GM03348 (cell line): ENCODE measurements at places on chromosomes 13 and 19.

DNA sequence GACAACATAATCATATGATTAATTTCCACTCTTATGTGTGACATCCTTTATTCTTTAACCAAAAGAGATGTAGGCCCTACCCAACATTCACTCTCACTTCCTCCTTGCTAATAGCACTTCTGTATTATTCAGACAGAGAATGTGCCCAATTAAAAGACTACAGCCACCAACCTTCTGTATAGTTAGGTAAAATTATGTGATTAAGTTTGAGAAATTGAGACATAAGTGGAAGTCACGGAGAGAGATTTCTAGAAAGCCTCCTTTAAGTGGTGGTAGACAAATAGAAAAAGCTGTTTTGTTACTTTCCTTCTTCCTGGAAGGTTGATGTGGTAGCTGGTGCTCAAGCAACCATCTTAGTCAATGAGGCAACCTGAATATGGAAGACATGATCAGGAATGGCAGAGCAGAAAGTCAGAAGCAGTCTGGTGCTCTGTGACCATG lies 14.8 kb downstream of the EPSTI1 start:
- DNase-seq, result no peak

GRCh38 chr19:53980539-53981375 lies 10.7 kb upstream of the CACNG6 start:
- DNase-seq, result no peak

DNA sequence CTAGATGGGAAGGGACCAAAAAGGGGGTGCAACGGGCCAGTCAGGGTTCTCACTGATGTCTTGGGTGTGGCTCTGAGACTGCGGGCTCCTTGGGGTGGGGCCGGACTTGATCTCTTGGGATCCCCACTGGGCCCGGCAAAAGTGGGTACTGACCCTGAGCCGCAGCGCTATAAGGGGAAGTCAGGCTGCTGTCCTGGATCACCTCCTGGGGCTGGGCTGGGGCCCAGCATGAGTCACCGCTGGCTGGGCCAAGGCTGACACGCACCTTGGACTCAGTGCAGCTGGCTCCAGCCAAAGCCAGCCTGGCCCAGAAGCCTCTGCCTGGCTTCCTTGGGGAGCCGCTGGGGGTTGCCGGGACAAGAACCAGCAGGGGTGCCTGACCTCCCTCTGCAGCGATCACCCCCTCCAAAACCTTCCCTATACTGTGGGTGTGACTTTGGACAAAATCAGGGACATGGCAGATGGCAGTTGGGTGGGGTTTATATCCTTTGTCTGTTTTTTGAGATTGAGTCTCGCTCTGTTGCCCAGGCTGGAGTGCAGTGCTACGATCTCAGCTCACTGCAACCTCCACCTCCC lies 617 bp upstream of the IQCN start:
- peak; percentile 92 for DNase-seq

- DNase-seq, result no peak
These were observed 11.3 kb downstream of the RGCC start for GRCh38 chr13:41468631-41469030.

- DNase-seq, result no peak
These were observed 139.0 kb downstream of the RAP2A start for GRCh38 chr13:97573011-97573410.

DNA sequence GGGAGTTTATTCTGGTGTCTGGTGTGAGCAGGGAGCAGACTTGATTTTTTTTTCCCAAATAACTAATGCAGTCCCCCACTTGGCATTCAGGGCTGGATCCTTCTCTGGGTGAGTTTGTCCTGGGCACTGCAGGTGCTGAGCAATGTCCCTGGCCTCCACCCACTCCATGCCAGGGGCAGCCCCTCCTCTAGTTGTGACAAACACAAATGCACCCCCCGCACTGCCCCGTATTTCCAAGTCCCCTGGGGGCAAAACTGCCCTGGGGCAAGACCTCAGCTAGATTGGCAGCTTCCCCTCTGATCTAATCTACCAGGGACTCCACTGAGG lies 6.4 kb downstream of the MOB3A start:
- DNase-seq, result no peak

GRCh38 chr13:102399791-102400674 lies 1.8 kb downstream of the FGF14 start:
- peak; percentile 20 for DNase-seq

GRCh38 chr13:25177012-25177411 lies 4.9 kb upstream of the AMER2 start:
- DNase-seq, result no peak

DNA sequence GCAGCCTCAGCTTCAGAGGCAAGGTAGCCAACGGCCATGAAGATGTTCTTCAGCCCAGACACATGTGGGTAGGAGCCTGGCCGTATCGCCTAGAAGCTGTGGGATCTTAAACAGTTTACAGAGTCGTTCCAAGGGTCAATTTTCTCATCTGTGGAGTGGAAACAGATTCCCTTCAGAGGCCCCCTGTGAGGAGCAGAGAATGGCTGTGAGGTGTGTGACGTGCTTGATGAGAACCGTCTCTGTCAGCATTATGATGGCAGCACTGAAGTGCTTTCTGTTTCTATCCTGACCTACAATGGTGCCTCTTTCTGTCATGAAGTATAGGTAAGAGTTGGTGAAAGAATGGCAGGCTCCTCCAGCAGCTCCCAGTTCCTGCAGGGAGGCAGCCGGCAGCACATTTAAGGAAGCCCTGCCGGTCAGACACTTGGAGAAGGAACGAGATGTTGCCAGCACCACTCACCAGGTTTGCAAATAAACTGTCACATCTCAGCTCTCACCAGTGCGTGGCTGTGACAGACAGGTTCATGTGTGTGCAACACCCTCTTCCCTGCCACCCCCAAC lies 277.3 kb downstream of the FOXO1 start:
- DNase-seq, result no peak

GRCh38 chr13:62358646-62358932 lies 942.9 kb upstream of the PCDH20 start:
- no peak for DNase-seq

- no peak for DNase-seq
These were observed 19.1 kb downstream of the CEBPG start for GRCh38 chr19:33392341-33393285.

DNA sequence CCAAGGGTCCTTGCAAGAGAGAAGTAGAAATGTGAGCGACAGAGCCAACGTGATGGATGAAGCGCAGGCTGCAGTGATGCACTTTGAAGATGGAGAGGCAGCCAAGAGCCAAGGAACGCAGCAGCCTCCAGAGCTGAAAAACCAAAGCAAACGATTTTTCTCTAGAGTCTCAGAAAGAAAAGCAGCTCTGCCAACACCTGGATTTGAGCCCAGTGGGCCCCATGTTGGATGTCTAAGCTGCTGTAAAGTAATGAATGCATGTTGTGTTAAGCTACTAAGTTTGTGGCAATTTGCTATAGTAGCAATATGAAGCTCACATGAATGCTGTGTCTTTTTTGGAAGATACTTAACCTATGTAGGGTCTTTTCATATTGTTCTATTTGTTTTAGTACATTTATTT lies 894.3 kb downstream of the EFNB2 start:
- DNase-seq, result no peak

DNA sequence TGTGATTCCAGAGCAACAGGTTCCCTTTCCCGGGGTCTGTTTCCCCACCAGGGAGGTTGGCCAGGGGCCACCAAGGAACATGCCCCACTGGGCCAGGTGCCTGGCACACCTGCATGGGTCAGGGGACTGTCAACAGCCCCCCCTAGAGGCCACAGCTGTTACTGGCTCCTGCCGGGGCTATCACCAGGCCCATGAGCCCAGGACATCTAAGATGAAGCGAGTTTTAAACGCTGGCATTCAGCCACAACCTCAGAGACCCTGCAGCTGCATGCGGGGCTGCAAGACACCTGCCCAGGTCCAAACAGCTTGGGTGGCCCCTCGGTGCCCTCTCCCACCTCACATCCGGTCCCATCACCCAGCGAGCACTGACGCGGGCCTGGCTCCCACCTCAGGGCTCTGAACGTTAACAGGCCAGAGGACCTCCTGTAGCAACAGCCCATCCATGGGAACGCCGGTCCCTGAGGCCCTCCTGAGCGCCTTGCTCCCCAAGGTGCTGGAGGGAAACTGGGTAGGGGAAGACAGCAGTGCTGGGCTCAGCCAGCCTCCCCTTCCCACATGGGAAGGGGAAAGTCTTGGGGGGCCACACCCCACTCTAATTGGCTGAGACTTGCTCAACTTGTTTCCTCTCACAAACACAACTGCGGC lies 12.0 kb downstream of the KHSRP start:
- peak; percentile 31 for DNase-seq

DNA sequence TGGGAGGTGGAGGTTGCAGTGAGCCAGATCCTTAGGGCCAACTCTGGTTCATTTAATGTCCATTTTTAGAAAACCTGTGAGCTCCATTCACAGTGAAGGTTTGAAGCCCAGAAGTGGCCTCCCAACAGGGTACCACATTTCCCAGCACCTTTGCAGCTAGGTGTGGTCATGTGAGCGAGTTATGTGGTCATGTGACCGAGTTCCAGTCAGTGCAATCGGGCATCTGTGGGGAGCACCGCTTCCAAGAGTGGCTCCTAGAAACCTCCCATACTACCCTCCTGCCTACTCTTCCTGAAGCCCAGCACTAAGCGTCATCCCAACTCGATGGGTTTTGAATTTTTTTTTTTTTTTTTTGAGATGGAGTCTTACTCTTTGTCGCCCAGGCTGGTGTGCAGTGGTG lies 663 bp upstream of the PLA2G4C start:
- no peak for DNase-seq

- no peak for DNase-seq
These were observed 1.5 kb downstream of the EPSTI1 start for GRCh38 chr13:42990291-42991232.

DNA sequence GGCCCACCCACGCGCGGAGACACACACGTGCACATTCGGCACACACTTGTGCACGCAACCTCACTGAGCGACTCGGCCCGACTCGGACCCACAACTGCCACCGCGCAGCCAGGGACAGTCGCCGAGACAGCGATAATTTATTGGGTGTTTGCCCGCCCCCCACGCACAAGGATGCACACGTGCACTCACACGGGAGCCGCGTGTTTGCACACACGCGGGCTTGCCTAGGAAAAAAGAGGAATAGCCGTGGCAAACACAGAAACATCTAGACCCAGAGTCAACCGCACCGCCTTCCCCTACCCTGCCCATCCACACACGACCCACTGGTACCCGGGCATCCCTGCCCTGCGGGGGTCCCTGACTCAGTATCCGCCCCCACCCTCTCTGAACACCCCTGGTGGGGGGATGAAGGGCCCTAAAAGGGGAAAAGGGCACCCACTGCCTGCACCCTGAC lies 1.1 kb upstream of the SSBP4 start:
- DNase-seq, result no peak

GRCh38 chr19:33132021-33132420 lies at the start of gene WDR88:
TSS of gene WDR88 (plus strand) at chr19:33132114. CDS start at chr19:33132170, 56 bp downstream.
- no peak for DNase-seq

GRCh38 chr13:42279080-42279479 lies 7.1 kb downstream of the AKAP11 start:
- DNase-seq, result no peak

- peak; percentile 81 for DNase-seq
These were observed 114.9 kb upstream of the WASF3 start for GRCh38 chr13:26442541-26442940.

DNA sequence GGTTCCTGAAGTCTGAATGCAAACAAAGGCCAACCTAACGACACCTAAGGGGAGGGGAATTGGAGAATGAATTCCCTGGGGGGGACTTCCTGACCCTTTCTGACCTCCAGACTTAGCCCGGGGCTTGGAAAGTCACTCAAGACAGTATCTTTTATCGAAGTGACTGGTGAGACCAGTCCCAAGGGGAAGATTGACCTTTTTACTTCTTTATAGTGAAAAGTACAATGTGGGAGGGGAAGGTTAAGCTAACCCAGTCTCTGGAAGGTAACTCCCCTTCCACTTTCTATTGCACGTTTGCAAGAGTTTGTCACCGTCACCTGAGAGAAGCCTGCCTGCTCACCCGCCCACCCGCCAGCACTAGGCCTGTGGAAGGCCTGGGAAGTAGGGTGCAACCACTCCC lies 111.9 kb downstream of the EFNB2 start:
- DNase-seq, result no peak

DNA sequence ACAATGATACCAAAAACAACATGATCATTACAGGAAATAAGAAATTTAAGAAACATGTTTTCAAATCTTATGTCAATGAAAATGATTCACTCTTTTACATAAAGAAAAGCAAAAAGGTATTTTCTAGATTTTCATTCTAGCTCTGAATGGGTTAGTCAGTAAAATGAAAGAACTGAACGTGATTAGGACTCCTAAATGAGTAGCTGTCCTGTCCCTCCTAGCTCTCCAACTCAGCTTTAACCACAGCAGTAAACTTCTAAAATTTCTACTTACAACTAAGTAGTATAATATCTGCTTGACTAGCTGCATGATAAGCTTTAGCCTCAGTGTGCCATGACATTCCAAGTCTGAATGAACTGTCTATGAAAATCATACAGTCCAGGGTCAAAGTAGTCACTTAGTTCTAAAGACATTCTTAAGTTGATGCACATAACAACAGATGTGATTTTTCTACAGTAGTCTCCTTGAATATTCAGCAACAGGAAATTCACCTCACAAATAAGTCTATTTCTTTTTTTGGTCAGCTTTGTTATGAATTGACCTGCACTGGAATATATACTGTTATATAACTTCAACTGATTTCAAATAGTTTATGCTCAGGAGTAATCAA lies 136.4 kb downstream of the MYCBP2 start:
- DNase-seq, result no peak

DNA sequence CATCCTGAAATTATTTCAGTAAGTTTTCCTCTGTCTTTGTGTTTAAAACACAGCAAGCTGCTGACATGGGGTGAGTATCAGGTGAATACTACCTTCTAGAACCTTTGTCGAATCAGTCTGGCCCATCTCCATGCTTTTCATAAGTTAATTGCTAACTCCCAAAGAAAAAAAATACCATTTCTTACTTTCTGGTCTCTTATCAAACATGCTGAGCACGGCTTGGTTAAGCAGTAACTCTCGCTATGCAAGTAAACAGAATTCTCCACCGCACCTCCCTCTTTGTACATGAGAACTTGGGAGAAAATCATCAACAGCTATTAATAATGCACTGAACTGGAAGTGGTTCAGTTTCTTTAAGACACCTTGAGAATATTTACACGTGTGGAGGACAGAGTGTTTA lies 88.6 kb downstream of the FGF9 start:
- DNase-seq, result no peak

DNA sequence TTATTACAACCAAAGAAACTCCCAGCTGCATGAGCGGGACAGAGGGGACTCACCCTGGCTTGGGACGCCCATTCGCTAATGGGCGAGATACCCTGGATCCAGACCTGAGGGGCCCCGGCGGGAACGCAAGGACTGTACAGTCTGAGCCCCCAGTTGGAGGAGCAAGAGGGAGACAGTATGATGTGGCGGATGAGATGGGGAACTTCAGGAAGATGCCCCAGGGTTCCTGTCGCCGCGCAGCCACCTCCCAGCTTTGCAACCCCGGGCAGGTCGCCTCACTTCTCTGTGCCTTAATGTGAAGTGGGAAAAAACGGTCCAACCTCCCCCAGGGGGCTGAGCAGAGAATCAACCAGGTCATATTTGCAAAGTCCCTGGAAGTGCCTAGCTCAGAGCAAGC lies 2.5 kb downstream of the NPAS1 start:
- DNase-seq, result no peak

- no peak for DNase-seq
These were observed 10.6 kb downstream of the PLPP2 start for GRCh38 chr19:280541-281009.
